T-cell (primary cell): ENCODE measurements at places on chromosomes 1 and 21.

GRCh38 chr1:111734426-111734825 lies 4.8 kb downstream of the INKA2 start:
- DNase-seq, result no peak

GRCh38 chr1:187517546-187517945 lies 688.8 kb downstream of the PLA2G4A start:
- no peak for DNase-seq

GRCh38 chr1:108568589-108568988 lies 8.7 kb downstream of the EEIG2 start:
- DNase-seq, result no peak

DNA sequence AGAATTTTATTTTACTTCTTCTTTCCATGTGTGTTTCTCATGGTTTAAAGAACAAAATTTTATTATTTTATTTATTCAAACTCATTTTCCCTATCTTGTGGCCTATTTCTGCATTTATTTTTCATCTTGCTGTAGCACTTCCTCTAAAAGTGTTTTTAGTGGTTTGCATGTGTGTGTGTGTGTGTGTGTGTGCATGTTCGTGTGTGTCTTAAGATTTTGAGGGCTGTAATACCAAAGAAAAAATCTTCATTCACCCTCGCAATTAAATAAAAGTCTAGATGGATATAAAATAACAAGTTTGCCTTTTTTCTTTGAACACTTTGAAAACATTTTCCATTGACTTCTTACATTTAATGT lies 24.6 kb upstream of the FCRL3 start:
- no peak for DNase-seq

- no peak for DNase-seq
Observed at GRCh38 chr1:63261736-63262458, 60.5 kb upstream of the FOXD3 start.

DNA sequence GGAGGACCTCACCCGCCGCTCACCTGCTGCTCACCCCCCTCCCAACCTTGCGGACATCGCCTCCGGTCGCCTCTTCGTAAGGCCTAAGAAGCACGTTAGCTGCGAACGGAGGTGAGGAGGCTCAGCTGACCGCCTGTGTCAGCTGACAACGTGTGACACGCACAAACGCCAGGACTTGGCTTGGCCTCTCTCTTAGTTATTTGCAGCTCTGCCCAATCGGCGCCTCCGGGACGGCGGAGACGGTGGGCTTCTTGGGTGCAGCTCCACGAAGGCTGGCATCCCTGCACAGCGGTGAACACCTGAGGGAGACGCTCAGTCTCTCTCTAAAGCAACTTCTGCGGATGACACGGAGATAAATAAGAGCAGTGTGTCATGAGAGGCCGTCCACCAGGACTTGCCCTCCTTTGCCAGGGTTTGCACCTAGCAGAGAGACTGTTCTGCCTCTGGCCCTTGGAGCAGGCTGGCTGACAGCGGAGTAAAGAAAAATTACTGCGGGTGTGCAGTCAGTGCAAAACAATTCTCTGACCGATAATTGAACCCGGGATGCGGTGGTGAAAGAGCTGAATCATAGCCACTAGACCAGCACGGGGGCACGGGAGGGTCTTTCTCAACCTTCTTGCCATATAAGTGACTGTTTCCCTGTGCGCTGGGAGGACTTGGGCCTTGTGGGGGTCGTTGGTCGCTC lies 318.9 kb downstream of the FAM72C start:
- no peak for DNase-seq

GRCh38 chr1:237223419-237223818 lies 181.4 kb downstream of the RYR2 start:
- no peak for DNase-seq

GRCh38 chr1:94501935-94502334 lies 39.6 kb downstream of the F3 start:
- no peak for DNase-seq

DNA sequence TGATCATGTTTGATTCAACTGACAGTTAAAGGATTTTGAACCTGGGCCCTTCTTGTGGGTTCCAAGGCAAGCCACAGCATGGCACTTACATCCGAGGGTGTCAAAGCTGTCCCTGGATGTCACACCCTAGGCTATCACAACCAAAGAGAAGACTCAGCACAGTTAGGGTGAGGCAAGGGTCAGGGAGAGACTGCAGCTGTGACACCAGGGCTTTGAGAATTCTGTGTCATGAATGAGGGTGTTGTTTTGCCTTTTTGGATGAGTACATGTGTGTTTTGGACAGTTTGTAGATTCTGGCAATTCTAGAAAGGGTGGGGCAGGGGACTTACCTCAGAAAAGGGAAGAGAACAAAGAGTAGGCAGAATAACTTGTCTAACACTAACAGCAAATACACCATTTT lies 37.8 kb upstream of the ZNF326 start:
- DNase-seq, result no peak

GRCh38 chr1:169363046-169363730 lies 4.4 kb downstream of the NME7 start:
- no peak for DNase-seq

GRCh38 chr1:90100566-90100965 lies 105.7 kb downstream of the ZNF326 start:
- no peak for DNase-seq

DNA sequence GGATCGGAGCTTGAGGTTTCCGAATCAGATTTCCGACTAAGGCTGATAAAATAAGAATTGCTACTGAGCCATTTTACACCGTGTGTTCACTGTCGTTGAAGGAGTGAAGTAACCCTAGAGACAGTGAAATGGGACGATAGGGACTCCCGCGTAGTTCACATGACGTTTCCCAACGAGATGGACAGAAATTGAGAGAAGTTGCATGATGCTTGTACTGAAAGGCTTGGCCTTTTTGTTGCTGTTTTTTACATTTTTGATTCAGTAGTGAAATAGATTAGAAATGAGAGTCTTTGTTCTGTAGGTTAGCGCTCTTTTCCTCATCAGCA lies 1.2 kb downstream of the KHDRBS1 start:
- DNase-seq, result no peak

DNA sequence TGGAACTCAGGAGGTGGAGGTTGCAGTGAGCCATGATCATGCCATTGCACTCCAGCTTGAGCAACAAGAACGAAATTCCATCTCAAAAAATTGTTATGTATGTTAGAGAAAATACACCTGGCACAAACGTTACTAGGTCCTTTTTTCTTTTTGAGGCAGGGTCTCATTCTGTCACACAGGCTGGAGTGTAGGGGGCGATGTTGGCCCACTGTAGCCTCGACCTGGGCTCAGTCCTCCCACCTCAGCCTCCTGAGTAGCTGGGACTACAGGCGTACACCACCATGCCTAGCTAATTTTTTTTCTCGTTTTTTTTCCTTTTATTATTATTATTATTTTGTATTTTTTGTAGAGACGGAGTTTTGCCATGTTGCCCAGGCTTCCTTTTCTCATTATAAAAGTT lies 4.4 kb downstream of the HAX1 start:
- DNase-seq, result peak; percentile 2

DNA sequence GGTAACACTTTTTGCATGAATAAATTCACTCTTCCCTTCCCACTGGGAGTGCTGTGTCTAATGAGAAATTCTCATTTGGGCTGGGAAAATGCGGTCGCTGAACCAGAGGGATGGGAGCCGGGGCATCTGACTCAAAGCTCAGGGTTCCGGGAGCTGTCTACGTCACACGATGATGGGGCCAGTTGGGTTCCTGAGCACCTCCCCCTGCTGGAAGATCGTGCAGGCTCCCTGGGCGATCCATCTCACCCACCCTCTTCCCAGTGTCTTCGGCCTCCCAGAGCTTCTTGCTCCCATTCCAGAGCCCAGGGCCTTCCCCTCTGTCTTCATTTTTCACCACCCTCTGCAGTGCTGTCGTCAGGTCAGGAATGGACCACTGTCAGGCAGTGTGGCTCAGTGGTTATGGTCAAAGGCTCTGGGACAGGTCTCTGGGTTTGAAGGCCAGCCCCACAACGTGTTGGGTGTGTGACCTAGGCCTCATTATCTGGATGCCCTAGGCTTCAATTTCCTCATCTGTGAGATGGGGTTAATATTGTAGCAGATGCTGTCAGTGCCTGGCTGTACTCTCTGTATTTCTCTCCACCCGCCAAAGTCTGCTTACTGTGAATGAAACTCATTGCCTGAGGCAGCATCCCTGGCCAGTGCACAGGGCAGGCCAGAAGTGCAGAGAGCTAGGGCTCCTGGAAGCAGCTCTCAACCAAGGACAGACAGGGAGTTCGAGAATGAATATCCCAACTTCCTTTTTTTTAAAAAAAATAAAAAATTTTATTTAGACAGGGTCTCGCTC lies 31.8 kb downstream of the IGSF21 start:
- no peak for DNase-seq

GRCh38 chr21:28793043-28793442 lies 199.6 kb downstream of the LTN1 start:
- no peak for DNase-seq

DNA sequence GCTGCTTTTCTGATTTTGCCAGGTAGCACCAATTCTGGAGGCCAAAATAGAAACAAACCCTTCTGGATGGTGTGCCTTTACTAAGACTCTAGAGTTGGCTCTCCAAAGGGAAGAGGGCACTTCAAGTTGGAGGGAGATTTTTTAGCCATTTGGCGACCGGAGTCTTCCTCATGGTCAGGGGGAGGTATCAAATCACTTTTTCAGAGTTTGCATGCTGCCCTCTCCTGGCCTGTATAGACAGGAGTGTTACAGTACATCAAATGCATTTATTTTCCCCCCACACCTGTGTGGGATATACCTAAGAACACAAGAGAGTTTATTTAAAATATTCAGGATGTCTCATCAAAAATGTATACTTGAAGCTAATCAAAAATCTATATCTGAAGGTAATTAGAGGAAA lies 3.2 kb downstream of the GREM2 start:
- no peak for DNase-seq

DNA sequence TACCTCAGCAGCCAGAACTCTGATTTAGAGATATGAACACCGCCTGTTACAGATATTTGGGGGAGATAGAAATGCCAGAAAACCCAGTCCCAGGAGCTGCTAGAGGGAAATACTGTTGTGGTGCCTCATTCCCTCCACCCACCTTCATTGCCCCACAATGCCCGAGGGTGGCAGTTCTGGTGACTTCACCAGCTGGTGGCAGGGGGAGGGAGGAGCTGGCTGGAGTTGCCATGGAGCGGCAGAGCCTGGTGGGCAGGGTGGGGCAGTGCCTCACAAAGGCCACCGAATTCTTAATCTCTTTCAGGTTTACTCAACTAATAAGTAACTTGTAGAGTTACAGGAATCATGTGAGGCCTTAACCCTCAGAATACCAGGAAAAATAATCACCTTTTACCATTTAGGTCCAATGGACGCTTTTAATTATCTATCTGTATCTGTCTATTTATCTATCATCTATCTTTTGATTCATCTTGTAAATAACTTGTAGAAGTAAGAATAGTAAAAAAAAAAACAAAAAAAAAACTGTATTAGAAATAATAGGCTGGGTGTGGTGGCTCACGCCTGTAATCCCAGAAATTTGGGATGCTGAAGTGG lies 11.7 kb upstream of the S100A11 start:
- no peak for DNase-seq

- no peak for DNase-seq
Observed at GRCh38 chr21:34078915-34079314, 5.5 kb downstream of the MRPS6 start.

GRCh38 chr1:151606384-151606783 lies 5.5 kb upstream of the SNX27 start:
- DNase-seq, result no peak

DNA sequence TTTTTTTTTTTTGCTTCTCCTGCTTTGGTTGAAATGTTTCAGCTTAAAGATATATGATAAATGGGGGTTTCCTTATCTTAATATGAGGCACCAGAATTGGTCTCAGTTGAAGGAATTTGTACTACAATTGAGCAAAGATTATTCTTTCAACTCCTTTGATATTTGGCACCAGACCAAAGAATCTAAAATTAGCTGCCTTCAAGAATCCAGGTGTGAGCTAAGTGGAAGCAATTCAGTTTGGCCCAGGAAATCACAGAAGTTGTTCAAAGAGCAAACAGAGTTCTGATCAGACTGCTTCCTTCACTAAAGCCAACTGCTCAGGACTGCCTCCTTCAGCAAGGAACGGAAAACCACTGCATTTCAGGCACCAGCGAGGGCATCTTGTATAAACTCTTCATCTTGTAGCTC lies 68.3 kb upstream of the BCAR3 start:
- DNase-seq, result no peak

DNA sequence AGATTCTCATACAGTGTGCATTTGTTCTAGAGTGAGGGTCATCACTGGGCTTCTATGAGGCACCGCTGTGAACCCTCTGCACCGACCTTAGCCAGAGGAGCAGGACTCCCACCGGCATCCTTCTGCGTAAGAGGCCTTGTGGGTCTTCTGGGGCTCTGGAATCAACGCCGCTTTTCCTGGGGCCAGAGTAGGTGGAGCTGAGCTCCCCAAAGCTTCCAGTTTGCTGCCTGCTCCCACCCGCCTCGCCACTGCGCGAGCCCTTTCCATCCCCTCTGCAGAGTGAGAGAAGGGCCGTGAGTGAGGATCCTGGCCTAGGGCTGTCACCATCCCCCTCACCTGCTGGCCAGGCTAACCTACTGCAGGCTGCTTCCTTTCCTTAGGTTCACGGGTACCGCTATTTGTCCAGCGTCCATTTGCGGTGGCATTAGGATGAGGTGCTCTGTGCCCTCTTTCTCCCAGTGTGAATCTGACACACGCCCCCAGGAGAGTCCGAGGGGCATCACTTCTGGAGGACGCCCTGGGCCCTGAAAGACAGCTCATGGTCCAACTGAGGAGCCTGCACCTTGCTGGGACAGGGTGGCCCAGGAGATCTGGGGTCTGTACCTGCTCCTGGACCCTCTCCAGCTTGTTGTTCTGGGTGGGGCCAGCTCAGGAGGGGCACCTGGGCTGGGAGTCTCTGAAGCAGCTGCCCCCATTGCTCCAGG lies 36.2 kb downstream of the UMODL1 start:
- DNase-seq, result no peak

GRCh38 chr1:246651012-246651695 lies 73.1 kb upstream of the SCCPDH start:
- DNase-seq, result no peak

DNA sequence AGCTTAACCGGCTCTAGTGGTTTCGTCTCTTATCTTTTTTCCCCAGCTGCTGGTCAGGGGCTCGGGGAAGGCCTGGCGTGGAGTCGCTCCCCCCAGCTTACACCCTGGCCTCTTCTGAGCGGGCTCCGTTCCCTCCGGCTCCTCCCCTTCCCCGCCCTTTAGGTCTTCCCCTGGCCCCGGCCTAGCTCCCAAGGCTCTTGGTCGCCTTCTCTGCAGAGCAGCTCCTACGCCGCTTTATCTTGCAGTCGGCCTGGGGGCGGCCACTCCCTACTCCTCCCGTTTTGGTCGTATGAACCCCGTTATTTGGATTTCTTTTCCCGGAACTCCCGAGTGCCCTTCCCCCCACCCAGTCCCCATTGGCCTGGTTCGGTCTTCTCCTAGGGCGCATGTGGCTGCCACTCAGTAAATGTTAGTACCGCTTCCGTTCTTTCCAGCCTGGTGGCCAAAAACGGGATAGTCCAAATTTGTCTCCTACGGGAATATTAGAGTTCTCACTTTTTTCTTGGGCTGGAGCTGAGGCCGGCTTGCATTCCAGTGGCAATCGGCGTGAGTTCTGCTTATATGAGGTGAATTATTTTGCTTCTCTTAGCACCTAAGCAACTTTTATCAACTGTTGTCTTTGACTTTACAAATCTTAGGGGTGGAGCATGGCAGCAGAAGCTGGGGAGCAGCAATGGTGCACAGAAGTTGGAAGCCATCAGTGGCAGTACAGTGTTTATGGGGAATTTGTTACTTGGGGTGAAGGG lies 467 bp downstream of the THRAP3 start:
- no peak for DNase-seq
